ENCODE measurements at places on chromosomes 13 and 19.

DNA sequence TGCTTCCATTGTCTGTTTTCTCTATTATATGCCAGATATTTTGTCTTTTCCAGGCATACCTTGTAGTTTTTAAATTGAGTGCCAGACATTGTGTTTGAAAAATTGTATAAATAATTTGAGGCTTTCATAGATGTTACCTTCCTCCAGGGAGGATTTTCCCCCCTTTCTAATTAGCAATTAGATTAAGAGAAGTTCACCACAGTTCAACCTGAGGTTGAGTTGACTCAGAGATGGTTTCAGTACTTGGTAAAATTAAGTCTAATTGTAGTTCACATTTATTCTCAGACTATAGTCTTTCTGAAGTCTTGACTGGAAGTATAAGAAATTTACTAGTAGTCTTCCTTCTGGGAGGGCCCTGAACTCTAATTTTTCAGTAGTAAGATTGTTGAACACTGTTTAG, 104.1 kb upstream of the SCEL start:
- no peak for DNase-seq

DNA sequence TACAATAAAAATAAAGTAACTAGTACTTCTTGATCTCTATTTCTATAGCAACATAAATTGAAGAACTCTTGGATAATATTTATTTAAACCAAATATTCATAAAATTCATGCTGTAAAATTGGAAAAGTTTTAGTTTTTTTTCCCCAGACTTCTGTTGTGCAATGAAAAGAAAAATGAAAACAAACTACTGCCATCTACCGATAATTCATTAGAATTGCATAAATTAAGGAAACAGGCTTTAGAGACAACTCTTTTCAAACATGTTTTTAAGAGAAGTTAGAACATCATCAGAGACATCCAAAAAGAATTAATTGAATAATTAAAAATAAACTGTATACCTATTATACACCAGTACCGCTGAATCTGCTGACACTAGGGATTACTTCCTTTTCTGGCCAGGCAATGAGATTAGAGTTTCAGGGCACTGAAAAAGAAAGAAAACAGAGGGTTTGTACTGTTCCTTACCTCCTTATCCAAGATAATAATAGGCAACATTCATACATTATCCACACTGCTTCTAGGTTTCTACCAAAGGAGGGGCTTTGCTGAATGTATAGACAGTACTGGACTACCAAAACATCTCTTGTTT, 4.9 kb downstream of the CCDC122 start:
- DNase-seq = peak; percentile 51

- DNase-seq = no peak
These were observed 25.8 kb upstream of the NANOS3 start for GRCh38 chr19:13850910-13851733.

GRCh38 chr13:97911311-97912138, 42.0 kb upstream of the IPO5 start:
- peak; percentile 11 for DNase-seq

DNA sequence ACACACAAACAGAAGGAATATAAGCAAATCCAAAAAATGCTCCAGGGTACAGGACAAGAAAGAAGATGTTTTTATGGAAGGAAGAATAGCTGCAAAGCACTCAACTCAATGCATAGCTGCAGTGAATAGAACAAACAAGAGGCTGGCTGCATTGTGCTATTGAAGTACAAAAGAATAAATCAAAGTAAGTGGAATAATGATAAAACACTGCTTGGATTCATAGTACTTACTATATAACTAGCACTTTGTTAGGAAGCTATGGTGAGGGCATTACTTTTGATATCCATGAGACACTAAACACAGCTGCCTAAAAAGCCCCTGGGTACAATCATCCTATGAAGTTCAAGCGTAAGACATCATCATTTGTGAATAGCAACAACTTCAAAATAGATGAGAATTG, 350.1 kb downstream of the PCDH9 start:
- DNase-seq = peak; percentile 32

- DNase-seq = no peak
These were observed 21.9 kb upstream of the ZNF432 start for GRCh38 chr19:52070496-52070895.

DNA sequence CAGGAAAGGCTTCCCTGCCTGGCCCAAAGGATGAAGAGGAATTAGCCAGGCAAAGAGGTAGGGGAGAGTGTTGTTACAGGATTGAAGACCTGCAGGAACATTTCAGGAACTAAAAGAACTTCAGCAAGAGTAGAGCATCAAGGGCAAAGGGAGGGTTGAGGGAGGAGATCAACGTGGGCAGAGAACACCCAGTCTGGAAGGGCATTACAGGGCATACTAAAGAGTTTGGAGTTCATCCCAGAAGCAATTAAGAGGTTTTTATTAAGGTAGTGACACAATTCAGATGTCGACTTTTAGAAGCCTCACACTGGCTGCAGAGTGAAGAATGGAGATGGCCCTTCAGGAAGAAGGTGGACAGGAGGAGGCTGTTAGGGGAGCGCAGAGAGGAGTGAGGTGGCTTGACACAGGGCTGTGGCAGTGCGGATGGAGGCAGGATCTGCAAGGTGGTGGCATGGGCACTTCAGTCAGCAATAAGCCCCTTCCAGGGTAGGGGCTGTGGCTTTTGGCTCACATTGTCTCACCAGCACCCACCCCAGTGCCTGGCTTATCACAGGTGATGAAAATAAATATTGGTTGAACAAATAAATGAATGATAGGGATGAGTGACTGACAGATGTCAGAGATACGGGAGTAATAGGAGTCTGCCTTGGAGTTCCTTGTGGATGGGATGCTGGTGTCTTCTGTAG, 24.9 kb downstream of the TEX26 start:
- DNase-seq = no peak

DNA sequence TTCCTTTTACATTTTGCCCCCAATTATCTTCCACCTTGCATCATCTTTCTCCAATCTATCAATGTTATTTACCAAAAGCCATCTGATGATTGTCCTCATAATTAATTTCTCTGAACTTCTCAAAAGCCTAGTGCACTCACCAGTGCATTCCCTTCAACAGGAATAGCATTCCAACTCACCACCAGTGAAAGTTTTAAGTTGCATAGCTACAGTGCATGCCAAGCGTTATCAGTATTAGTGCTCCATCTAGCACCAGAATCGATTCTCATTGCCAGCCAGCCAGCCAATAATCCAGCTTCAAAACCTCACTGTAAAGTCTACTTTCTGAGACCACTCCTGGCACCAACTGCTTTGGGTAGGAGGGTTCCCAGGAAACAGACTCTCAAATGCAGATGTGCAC, 7.4 kb downstream of the MYCBP2 start:
- no peak for DNase-seq
